ENCODE measurements at places on chromosomes 7 and 10.
A peak's percentile ranks its signal among the peaks of the same experiment; 100 is the strongest.

DNA sequence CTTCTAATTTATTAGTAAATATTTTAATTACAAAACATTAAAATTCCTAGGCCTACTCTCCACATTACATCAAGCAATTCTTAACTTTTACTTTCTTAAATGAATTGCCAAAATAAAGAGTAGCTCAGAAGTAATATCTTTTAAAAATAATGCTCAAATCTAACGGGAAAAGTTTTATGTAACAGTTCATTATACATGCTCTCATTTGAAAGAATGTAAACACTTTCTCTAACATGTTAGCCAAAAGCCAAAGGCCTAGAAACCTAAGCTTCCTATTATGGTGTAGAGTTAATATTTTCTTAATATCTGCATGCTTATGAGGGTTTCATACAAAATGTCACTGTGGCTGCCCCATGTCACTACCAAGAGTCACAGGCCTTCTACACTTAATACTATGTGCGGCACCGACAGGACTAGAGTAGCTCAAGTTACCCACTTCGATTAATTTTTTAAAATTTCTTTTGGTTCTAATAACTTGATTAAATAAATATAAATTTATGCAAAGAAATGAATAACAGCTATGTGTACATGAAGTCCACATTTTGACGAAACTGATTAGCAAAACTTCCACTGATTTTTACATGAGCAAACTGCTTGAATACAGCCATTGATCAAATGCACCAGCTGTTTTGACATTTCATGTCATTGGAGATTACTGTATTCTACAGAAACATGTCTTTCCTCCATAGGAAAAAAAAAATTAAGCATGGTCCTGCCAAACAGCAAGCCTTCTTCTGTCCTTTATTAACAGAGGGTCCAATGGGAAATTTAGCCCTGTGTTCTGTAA lies 3.5 kb downstream of the COBL start:
- no peak overlapping the region for H3K27ac ChIP-seq
- peaks cover 39% of the 10 kb centered on the region for H3K27me3 ChIP-seq
- DNase-seq = no peak
- no peak overlapping the region for H3K4me3 ChIP-seq

DNA sequence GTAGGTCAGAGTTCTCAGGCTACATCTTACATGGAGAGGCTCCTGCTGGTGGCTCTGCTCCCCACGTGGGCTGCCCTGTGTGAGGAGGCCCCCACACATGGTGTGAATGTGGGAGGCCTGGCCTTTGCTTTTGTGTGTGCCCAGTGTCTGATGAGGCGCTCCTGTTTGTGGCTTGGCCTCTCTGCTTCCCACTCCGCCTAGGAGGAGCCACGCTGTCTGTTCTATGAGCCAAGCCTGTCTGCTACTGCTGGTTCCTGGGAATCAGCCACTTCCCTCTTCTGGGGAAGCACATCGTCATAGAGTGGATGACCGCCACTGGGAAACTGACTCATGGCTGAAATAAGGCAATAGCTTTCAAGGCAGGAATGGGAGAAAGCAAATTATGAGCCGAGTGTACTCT lies 87.1 kb downstream of the CYP26A1 start:
- H3K36me3 ChIP-seq = peaks cover 2% of the 10 kb centered on the region
- no peak overlapping the region for H3K27ac ChIP-seq
- H3K27me3 ChIP-seq = peaks cover 8% of the 10 kb centered on the region
- DNase-seq = no peak
- no peaks in the 10 kb centered on the region for H3K4me1 ChIP-seq

- no peaks in the 10 kb centered on the region for H3K36me3 ChIP-seq
- H3K27me3 ChIP-seq = peaks cover 13% of the 10 kb centered on the region
- H3K27ac ChIP-seq = no peak overlapping the region
- peak overlapping the region; percentile 76 for H3K4me3 ChIP-seq
Measured at GRCh38 chr10:78406648-78407008, 373.0 kb downstream of the RPS24 start.

GRCh38 chr7:98289333-98289875 lies 7.9 kb downstream of the BRI3 start:
- no peak for DNase-seq
- peaks cover 24% of the 10 kb centered on the region for H3K4me1 ChIP-seq
- H3K27ac ChIP-seq = no peak overlapping the region
- no peak overlapping the region for H3K4me3 ChIP-seq
- peaks cover 13% of the 10 kb centered on the region for H3K36me3 ChIP-seq
- no peaks in the 10 kb centered on the region for H3K27me3 ChIP-seq

DNA sequence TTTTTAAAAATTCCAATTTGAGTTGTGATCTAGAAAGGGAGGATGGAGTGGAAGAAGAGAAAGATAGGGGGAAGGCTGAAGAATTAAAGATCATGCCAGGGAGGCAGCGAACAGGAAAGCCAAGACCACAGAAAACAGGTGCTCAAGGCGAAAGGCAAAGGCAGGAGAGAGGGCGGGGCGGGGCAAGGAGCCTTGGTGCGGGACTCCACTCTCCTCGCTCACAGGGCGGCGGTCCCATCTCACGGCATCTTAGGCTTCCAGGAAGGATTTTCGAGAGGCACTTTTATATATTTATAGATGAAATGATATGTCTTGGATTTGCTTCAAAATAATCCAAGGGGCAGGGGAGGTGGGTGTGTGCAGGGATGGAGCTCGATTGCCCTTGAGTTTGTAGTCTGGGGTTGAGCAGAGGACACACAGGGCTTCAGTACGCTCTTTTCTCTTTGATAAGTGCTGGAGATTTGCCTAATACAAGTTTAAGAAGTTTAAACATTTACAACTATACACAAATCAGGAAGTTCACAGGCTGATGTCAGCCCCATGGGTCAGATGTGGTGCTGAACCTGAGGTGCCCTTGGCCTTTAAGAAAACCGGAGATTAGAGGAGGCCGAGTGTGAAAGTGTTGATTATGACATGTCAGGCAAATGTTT lies 161.1 kb downstream of the PRKAG2 start:
- peaks cover 2% of the 10 kb centered on the region for H3K4me1 ChIP-seq
- no peaks in the 10 kb centered on the region for H3K27me3 ChIP-seq
- H3K27ac ChIP-seq = no peak overlapping the region
- no peak overlapping the region for H3K4me3 ChIP-seq

DNA sequence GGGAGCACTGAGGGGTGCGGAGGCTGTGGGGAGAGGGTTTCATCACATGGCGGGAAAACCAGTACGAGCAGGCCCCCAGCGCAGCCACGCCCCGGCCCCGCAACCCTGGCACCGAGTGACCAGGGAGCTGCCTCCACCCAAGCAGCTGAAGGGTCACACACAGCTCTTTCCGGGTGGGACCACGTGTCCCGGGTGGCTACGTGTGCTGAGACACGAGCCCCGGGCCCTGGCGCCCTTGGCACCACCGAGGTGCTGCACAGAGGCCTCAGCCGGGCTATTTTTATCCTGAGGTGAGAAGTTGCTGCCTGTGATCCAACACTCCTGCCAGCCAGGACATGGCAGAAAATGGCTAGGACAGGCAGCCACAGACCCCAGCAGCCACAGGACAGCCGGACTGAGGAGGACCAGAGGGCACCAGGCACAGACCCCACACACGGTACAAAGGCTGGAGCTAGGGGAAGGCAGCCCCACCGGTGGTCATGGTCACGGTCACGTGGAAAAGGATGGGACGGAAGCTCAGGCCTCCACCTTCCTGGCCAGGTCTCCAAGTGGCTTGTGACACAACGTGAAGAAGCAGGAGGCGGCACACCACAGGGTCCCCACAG lies 223.7 kb downstream of the MAD1L1 start:
- H3K36me3 ChIP-seq = no peaks in the 10 kb centered on the region
- peaks cover 8% of the 10 kb centered on the region for H3K4me1 ChIP-seq
- no peaks in the 10 kb centered on the region for H3K27me3 ChIP-seq
- no peak overlapping the region for H3K27ac ChIP-seq
- no peak for DNase-seq

GRCh38 chr7:110693344-110693743 lies 397.6 kb upstream of the LRRN3 start:
- no peaks in the 10 kb centered on the region for H3K27me3 ChIP-seq
- H3K4me3 ChIP-seq = no peak overlapping the region
- H3K4me1 ChIP-seq = peaks cover 3% of the 10 kb centered on the region
- DNase-seq = no peak
- H3K36me3 ChIP-seq = peaks cover 4% of the 10 kb centered on the region

DNA sequence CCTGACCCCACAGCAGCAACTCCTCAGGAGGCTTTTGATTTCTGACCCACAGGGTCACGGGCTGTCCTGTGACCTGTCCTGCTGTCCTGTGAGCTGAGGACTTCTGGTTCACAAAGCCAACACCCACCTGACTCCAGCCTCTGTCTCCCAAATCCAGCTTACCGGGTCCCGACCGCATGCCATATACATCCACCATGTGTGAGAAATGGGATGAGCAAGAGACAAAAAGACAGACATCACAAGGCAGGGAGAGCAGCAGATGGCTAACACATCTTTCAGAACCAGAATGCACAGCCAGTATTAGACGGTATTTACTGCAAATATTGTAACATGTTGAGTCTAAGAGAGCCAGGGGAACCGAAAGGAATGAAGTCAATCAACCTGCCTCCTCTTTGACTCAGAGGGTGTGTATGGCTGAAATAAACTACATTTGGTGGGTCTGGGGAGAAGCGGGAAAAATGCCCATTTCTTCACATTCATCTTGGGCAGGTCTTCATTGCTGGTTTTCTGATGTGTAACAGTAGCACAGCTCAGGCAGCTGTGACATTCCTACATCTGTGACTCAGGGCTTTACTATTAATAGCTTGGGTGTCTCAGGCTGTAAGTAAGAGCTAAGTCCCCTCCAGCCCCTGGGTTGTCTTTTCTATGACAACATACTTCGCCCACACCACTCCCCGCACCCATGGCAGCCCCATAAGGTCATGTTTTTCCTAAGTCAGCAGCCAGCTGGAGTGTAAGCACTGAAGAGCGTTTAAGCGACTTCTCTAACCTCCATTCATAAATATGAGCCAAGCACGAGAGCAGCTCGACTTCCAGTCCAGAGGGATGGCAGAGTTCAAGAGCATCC lies 25.0 kb downstream of the ABLIM1 start:
- H3K27me3 ChIP-seq = peaks cover 70% of the 10 kb centered on the region
- DNase-seq = no peak
- peaks cover 6% of the 10 kb centered on the region for H3K4me1 ChIP-seq
- H3K36me3 ChIP-seq = no peaks in the 10 kb centered on the region

- peak overlapping the region; percentile 100 for H3K27ac ChIP-seq
- no peak for DNase-seq
- peaks cover 60% of the 10 kb centered on the region for H3K4me1 ChIP-seq
- H3K36me3 ChIP-seq = peaks cover 10% of the 10 kb centered on the region
Measured at GRCh38 chr7:1941464-1942242, 271.6 kb downstream of the ELFN1 start.

- peaks cover 10% of the 10 kb centered on the region for H3K27me3 ChIP-seq
- H3K36me3 ChIP-seq = no peaks in the 10 kb centered on the region
- no peak overlapping the region for H3K27ac ChIP-seq
- no peaks in the 10 kb centered on the region for H3K4me1 ChIP-seq
Measured at GRCh38 chr7:96415293-96415940, 93.5 kb upstream of the SLC25A13 start.

DNA sequence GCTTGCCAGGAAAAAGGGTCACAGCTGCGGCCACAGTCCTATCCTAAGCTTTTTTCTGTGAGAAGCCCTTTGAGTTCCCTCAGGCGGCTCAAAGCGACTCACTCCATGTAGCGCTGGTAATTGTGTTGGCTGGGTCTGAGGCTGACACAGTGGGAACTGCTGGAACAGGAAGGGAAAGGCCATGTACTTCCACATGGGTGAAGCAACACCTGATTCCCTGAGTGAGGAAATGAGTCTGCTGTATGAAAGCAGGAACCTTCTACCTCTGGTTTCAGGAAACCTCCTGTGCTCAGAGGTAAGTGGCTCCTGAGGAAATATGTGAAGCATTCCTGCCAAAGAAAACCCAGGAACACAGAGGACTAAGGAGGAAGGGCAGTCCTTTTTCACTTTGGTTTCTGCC lies 734.6 kb upstream of the SORCS1 start:
- H3K36me3 ChIP-seq = no peaks in the 10 kb centered on the region
- H3K4me1 ChIP-seq = no peaks in the 10 kb centered on the region
- H3K27ac ChIP-seq = no peak overlapping the region
- no peaks in the 10 kb centered on the region for H3K27me3 ChIP-seq

DNA sequence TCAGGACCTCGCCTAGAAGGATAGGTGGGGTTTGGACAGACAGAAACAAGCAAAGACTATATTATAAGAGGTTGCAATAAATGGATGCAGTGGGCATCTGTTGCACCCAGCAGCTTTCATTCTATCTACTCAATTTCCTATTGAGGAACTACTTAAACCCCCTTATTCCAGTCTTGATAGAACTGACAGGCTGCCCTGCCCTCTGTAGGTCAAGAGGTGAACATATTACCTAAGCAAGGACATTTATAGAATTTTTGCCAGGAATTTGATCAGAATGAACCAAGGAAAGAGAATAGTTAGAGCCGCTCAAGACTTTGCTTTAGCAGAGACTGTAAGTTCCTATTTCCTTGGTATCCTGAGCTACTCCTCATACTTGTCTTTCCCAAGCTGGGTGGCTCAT lies 9.5 kb downstream of the VTI1A start:
- no peak overlapping the region for H3K27ac ChIP-seq
- H3K36me3 ChIP-seq = no peaks in the 10 kb centered on the region
- peaks cover 27% of the 10 kb centered on the region for H3K4me1 ChIP-seq

GRCh38 chr7:141484907-141485306 lies 66.3 kb upstream of the AGK start:
- no peaks in the 10 kb centered on the region for H3K36me3 ChIP-seq
- no peak overlapping the region for H3K27ac ChIP-seq
- DNase-seq = no peak
- H3K4me1 ChIP-seq = no peaks in the 10 kb centered on the region
- H3K4me3 ChIP-seq = no peak overlapping the region
- H3K27me3 ChIP-seq = peaks cover 13% of the 10 kb centered on the region

- H3K27me3 ChIP-seq = no peaks in the 10 kb centered on the region
- H3K4me1 ChIP-seq = peaks cover 16% of the 10 kb centered on the region
- H3K36me3 ChIP-seq = peaks cover 11% of the 10 kb centered on the region
- peak overlapping the region; percentile 92 for H3K4me3 ChIP-seq
- H3K27ac ChIP-seq = peak overlapping the region; percentile 100
- peak; percentile 96 for DNase-seq
Measured at GRCh38 chr7:63900394-63901203, 98.0 kb upstream of the ZNF722 start.

GRCh38 chr7:106535234-106535932 lies 125.6 kb downstream of the CCDC71L start:
- H3K27me3 ChIP-seq = no peaks in the 10 kb centered on the region
- no peak overlapping the region for H3K4me3 ChIP-seq
- no peak for DNase-seq
- H3K27ac ChIP-seq = no peak overlapping the region

DNA sequence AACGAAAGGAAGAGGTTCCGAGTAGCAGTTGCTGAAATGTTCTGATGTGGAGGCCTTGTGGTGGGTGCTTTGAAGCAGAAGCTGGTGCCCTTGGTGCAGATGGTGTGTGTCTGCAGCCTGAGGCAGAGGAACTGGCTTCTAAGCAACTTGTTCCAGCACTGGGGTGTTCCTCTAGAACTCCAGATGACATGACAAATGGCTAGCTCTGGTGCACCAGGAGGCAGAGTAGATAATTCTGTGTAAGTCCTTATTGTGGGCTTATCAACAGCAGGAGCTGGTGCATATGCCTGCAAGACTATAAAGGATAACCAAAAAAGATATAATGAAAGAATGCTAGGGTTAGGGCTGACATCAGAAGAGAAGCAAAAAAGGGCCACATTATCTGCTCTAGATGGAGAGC lies 76.5 kb downstream of the ARL5B start:
- H3K36me3 ChIP-seq = no peaks in the 10 kb centered on the region
- H3K27ac ChIP-seq = no peak overlapping the region
- no peaks in the 10 kb centered on the region for H3K4me1 ChIP-seq
- peaks cover 3% of the 10 kb centered on the region for H3K27me3 ChIP-seq
- H3K4me3 ChIP-seq = no peak overlapping the region
- no peak for DNase-seq
